T-cell (primary cell): ENCODE measurements at places on chromosomes 13 and 19.

GRCh38 chr13:67267136-67267535 lies 37.0 kb upstream of the PCDH9 start:
- no peak for DNase-seq

DNA sequence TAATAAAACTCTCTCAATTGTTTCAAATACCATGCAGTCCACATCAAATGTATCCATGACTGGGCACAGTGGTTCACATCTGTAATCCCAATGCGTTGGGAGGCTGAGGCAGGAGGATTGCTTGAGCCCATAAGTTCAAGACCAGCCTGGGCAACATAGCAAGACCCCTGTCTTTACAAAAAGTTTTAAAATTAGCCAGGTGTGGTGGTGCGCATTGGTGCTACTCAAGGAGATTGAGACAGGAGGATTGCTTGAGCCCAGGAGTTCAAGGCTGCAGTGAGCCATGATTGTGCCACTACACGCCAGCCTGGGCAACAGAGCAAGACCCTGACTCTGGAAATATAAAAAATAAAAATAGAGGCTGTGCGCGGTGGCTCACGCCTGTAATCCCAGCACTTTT lies 5.0 kb downstream of the CLIP3 start:
- no peak for DNase-seq

DNA sequence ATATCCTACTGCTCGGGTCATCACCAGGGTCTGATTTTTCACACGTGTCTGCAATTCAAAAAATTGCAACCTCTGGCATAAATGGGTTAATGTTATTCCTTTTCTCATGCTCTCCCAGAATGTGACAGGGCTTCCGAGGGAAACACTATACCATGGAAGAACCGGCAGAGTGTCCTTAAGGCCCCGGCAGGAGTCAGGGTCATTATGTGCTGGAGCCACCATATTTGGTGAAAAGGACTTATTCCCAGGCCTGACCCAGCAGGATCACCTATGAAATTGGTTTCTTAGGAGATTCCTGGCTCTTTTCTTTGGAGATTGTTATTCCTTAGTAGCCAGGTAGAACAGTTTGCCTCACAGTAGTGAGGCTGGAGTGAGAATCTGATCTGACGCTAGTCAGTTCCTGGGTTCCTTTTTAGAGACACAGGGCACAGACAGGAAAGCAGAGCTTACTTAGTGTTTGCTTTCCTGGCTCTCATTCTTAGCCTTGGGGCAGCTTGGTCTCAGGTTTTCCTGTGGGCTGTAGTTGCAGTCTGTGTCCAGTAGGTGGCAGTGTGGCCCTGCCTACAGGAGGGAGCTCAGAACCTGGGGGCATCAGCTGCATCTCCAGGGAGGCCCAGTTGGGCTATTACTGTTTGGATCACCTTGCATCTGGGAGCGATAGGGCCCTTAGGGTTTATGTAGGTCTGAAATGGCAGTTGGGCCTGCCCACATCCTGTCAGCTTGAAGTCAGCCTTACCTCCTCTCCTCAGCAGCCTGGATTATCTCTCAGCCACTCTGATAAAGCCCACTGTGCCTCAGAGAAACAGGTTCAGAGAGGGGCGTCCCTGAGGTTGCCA lies 12.4 kb downstream of the SNRNP70 start:
- DNase-seq = peak; percentile 42

DNA sequence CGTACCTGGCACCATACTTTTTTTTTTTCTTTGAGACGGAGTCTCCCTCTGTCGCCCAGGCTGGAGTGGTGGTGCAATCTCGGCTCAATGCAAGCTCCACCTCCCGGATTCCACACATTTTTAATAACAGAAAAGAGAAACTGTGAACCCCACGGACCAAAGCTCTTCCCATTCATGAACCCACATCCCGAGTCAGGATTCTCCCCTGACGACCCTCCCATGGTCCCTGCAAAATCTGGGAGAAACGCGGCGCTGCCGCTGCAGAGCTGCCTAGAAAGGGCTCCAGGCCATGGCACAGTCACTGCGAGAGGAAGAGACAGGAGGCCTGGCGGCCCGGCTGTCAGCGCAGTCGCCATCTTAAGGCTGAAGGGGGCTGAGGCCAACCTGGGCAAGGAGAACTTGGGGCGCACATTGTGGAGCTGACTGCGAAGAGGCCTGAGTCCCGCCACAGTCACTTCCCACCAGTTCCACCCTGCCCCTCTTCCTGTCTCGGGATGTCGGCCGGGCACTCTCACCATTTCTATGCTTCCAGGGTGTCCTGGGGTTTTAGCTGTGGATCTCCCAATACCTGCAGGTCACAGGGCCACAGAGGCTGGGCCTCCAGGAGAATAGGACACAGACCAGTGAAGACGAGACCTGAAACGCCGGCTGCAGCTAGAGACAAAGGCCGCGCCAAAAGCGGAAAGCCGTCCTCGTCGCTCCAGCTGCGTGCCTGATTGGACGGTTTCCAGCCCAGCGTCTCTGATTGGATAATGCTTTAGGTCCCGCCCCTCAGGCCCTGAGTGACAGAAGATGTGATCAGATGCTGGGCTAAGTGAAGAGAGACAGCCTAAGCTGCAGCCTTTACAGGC lies 71.0 kb downstream of the ZNF486 start:
- DNase-seq = peak; percentile 83

DNA sequence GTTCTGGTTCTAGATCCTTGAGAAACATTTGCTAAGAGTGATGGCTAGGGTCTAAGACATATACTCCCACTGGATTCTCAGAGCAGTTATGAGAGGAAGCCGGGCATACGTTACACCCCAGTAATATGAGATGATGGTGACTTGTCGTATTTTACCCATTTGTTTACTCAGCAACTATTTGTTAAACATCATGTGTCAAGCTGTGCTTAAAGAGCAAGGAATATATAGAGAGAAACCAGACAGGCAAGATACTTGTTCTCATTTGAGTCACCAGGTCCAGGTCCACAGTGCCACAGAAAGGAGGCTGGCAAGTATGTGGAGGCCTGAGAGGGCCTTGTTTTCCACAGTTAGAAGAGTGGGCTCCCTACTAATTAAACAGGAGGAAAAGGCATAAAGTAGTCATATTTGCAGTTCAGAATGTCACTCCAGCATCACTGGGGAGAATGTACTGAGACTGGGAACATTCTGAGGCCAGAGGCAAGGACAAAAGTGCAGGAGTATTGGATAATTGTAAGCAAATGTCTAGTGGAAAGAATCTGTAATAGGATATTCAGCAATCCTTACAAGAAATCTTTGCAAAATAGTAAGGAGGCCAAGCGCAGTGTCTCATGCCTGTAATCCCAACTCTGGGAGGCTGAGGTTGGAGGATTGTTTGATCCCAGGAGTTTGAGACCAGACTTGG lies 142.2 kb downstream of the IRS2 start:
- DNase-seq = no peak

DNA sequence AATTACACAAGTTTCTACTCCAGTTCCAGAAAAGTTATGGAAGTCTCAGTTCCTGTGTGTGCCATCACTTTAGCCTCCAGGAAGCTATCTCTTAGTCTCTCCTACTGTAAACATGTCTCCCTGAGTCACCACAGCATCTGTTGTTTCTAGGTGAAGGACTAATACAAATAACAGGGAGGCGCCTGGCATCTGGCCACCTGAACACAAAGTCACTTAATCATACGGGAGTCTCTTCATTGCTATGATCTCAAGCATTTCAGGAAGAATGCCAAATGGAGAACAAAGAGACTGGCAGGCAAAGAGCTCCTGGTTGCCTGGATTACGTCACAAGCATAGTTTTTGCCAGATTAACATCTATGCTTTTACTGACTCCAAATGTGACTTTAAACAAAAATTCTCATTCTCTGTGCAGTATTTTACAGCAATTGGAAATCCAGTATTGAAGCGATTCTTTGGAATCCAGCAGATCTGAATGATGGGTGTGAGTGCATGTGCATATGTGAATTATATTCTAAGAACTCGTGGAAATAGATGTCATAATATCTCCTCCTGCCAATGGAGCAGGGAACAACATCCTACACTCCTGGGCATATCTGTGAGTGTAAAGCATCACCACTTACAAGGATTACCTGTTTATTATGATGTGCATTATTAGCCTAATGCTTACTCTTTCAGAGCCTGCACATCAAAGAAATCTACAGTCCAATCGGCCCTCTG lies 572.8 kb downstream of the PCDH9 start:
- no peak for DNase-seq

DNA sequence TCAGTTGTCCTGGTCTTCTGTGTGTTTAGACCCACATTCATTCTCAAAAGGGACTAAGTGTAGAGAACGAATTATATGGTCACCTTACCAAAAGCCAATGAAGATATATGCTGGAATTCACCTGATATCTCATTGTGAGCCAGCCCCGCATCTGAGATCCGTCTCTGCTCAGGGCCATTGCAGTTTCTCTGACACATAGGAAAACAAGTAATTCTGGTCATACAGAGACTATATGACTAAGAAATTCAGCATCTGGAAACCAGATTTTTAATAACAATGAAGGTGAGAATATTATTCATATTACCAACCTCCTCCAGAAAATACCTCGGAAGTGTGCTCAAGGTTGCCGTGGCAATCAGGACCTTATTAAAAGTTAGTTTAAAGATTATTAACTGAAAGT lies 278.6 kb upstream of the EDNRB start:
- no peak for DNase-seq

GRCh38 chr13:38255600-38255999 lies 94.1 kb upstream of the UFM1 start:
- DNase-seq = no peak

DNA sequence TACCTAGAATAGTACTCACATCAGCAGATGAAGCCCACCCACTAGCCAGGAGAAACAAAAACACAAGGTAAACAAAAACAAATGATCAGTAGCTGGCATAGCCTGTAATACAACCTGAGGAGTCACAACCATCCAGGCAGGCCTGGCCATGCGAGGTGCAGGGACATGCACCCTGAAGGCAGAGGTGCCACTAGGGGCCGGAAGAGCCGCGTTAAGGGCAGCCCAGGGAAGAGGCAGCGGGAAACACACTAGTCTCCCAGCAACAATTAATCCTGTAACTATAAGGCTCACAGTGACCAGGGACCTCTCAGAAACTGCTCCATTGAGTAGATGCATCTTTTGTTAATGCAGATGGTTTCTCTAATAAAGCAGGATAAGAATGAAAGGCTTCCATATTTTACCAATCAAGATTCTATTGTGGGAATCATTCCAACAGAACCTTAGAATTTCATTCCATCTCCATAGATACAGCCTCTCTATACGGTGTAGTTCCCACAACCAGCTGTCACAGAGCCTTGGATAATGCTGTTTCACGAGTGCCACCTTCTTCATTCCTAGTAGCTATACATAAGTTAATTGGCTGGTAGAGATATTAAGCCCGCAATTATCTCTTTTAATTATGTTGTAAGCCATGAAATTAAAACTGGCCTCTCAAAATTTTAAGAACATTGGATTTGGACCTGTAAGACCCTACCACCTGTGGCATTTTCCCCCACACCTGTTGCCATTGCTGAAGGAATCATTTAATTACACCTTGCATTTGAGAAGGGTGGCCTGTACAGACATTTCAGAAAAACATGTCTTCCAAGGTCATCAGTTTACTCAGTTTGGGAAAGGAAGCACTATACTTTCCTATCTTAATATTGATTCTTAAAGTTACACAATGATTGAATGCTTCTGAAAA lies 28.7 kb downstream of the ANKRD10 start:
- no peak for DNase-seq

DNA sequence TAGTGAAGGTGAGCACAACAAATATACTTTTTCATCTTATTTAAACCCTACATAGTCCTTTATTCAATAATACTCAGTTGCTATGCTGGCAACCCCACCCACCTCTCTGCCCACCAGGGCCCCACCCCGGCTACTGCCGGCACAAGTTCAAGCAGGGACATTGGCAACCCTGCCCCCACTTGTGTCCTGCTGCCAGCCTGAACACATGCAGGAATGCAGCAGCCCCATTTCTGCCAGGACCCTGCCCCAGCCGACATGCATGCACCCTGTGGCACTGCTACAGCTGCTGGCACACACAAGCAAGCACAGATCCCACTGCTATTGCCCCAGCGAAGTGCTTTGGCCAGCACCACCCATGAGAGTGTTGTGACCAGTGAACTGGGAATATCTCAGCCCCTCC lies 289.8 kb downstream of the COG6 start:
- DNase-seq = no peak

DNA sequence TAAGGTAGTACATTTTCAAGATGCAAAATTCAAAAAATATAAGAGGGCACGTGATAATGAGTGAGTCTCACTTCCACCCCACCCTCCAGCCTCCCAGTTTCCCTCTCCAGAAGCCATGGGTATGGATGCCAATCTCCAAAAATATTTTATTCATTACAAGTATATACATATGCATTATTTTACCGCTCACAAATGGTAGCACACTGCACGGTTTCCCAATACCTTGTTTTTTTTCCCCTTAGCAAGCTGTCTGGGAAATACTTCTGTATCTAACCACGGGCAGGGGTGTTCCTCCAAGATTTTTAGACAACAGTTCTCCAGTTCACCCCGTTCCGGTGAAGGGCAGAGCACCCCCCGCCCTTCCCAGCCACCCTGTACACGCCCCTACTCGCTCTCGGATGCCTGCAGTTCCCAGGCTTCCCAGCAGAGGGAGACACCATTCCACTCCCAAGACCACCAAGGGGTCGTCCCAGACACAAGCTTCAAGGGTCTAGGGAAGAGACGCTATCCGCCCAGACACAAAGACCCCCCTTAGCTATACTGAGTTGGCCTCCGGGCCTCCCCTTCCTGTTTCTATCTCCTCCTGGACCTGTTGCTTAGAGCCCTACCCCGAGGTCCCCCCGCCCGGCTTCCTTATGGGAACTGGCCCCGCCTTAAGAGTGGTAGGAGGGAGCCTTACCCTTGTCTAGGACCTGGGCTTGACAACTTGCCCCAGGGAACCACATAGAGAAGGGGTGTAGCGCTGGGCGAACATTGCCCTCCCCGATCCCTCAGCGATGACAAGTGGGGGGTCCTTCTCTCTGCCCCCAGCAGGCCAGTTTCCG lies 1.1 kb upstream of the FXYD3 start:
- DNase-seq = peak; percentile 67

DNA sequence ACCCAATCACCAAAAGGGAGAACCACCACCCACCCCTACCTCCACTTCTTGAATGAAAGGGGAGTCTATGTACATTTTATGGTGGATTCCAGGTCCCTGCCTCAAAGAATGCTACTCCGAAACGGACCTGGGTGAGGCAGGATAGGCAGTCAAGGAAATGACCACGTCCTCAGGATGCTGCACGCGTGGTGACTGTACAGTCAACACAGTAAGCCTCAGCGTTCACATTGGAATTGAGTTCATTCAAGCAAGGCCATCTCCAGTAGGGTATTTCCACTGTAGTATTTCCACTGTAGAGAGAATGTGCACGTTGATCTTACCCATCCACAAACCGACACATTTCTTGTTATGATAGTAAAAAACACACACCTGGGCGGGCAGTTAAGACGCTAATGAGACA lies 16.9 kb downstream of the ZSCAN5C start:
- DNase-seq = no peak

- DNase-seq = no peak
Measured at GRCh38 chr19:33300009-33300893, 2.1 kb downstream of the CEBPA start.

DNA sequence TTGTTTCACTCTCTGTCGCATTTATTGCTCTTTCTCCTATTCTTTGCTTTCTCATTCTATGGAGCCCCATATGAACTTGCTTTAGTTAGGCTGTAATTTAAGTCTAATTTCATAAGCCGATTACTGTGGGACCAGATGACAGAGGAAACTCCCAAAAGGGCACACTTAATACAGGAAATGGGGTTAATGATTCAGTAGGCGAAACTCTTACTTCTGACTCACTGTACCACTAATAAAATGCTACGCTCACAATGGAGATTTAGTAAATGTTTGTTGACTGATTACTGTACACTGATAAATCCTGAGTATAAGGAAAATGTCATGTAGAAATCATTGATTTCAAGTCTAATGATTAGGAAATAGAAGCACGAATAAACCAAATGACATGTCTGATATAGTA lies 276.4 kb downstream of the KLF5 start:
- DNase-seq = no peak

- DNase-seq = no peak
Measured at GRCh38 chr13:36282821-36283432, 14.7 kb downstream of the CCDC169 start.
